Central memory CD4-positive, alpha-beta T cell (primary cell): ENCODE measurements at places on chromosomes 2 and 18.

DNA sequence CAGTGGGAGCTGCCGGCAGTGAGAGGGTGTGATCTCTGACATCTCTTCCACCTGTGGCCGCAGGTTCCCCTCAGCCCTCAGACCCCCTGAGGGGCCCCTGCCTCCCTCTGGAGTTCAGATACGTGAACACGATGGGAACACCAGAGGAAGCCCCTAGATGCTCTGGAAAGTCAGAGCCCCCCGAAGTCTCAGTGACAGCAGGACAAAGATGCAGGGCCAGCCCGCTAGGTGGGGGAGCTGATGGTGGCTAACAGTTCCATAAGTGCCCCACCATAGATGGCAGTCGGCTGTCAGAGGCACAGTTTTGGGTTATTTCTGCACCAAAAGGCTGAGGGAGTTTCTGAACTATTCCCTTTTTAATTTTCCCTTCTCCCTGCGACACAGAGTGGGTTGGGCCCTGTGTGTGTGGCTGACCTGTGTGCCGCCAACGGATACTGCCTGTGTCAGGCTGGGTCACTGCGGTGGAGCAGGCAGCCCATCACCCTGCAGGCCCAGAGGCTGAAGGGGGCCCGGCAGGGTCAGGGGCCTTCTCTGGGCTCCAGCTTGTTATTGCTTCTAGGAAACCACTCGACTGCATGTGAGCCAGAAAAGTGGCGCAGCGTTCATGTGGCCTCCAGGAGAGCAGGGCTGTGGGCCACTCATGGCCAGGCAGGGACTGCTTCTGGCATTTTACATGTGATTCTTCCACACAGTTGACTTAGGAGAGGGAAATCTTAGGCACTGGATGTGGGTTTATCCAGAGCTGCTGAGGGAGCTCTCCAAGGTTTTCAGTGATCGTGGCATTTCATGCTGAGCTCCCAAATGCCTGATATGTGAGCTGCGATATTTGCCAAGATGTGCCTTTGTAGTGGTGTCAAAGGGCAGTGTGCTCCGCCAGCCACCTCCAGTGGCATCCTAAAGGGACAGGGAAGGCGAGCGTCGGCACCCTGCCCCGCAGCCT is 225.1 kb downstream of the SH3RF3 start:
- DNase-seq: no peak

- DNase-seq: no peak
Observed at GRCh38 chr2:233968556-233968955, 51.4 kb downstream of the TRPM8 start.

GRCh38 chr2:24816884-24817283 is 23.7 kb downstream of the CENPO start:
- no peak for DNase-seq

- DNase-seq: no peak
Observed at GRCh38 chr2:27776097-27776496, 4.6 kb downstream of the MRPL33 start.

GRCh38 chr2:78541088-78541450 is 484.4 kb upstream of the REG3G start:
- DNase-seq: no peak

- no peak for DNase-seq
Observed at GRCh38 chr18:74425876-74426275, 31.2 kb downstream of the DIPK1C start.

DNA sequence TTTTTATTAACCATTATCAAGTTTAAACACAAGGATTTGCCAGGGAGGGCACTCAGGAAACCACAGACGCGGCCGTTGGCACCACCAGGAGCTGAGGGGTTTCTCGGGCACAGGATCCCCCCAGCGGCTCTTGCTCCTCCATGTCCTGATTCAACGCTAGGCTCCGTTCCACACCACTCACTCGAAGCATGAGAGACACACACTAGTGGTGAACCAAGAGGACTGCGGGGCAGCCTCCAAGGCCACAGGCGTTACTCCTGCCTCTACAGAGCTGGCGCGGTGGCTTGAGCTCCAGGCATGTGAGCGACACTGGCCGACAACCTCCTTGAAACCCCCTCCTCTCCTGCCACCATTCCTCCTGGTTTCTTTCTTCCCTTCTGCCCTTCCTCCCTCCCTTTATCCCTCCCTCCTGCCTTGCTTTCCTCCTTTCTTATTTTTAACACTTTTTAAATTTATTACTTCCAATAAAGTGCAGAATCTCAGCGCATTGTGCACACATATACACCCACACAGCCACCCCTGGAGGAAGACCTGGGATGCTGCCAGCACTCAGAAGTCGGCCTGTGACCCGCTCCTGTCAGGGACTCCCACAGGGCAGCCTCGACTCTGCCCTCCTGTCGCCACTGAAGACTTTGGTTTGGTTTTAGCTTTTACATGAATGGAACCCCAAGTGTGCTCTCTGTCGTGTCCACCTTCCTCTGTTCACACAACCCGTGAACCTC is 21.7 kb downstream of the COX7A2L start:
- no peak for DNase-seq

GRCh38 chr2:70995426-70995729 is 705 bp upstream of the TEX261 start:
- peak; percentile 64 for DNase-seq

- no peak for DNase-seq
Observed at GRCh38 chr2:73418343-73418742, 32.7 kb downstream of the ALMS1 start.

GRCh38 chr18:773980-774624 is 37.9 kb downstream of the YES1 start:
- DNase-seq: no peak
